Temporal lobe (tissue), 4 donors: ENCODE measurements at places on chromosomes 5 and 9. TPM values are rescaled to one million over a fixed set of nuclear protein-coding genes. Genes with fewer than 3 reads are reported as not detected.

Gene SLC38A9
- total RNA-seq = 49.4 TPM

Gene CDKN2B-AS1
- total RNA-seq = 0.25 TPM

Gene CCDC187
- under 0.01 TPM for total RNA-seq

Gene UBE2QL1
- total RNA-seq = 41.6 TPM

Gene ASS1
- 16.2 TPM for total RNA-seq

Gene PCDHB13
- 10.6 TPM for total RNA-seq

Gene C9
- total RNA-seq = not detected

Gene FAF2
- 24.6 TPM for total RNA-seq

Gene IL17B
- not detected for total RNA-seq

Gene ALDH7A1
- 33.2 TPM for total RNA-seq

Gene MOB3B
- total RNA-seq = 7.6 TPM

Gene F12
- 2.7 TPM for total RNA-seq

Gene CTNND2
- total RNA-seq = 115 TPM

Gene CDKN2A
- 1.5 TPM for total RNA-seq

Gene PCDHGA6
- 9.6 TPM for total RNA-seq

Gene C9orf50
- total RNA-seq = not detected

Gene RNF183
- not detected for total RNA-seq

Gene SPINK7
- not detected for total RNA-seq

Gene PCSK1
- 1.2 TPM for total RNA-seq

Gene SURF4
- total RNA-seq = 54.1 TPM

Gene PAEP
- total RNA-seq = not detected

Gene C9orf43
- total RNA-seq = 0.25 TPM

Gene SH2D3C
- 5.4 TPM for total RNA-seq

Gene ST6GALNAC6
- 25.6 TPM for total RNA-seq

Gene GABRA6
- total RNA-seq = 0.25 TPM

Gene SHOC1
- total RNA-seq = not detected
